ENCODE measurements at places on chromosomes 4 and X.

- no peak for DNase-seq
Measured at GRCh38 chrX:153825042-153825441, 5.3 kb downstream of the PDZD4 start.

DNA sequence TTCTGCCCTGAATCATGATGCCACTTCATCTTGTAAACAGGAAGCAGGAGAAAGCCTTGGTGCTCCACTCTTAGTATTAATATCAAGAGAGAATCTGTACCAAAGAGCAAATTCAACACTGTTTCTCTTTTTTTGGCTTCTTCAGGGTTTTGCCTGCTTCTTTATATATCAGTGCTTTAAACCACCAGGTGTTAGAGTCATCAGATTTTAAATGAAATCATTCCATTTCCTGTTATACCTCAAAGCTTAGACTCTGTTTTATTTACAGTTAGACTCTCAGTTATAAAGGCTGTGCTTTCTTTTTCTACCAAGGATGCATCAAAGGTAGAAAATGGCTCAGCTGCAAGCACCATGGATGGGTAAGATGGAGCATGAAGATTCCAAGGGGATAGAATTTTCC, 350.9 kb downstream of the CAMK2D start:
- DNase-seq = no peak

DNA sequence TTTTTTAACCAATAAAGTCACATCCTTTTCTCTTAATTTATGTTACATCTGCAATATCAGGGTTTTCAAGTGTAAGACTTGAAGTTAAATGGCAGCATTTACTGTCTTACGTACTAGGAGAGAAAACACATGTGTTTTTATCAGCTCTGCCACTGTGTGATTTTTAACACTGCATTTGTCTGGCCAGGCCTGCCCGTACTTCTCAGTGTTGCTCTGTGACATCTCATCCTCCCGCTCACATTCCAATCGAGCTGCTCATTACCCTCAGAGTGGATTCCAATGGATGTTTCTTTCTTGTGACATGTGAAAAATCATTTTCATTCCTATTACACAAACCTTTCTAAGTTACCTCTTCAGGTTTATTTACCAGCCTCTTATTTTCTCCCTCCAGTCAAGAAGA, 420.3 kb downstream of the FAT4 start:
- DNase-seq = no peak

DNA sequence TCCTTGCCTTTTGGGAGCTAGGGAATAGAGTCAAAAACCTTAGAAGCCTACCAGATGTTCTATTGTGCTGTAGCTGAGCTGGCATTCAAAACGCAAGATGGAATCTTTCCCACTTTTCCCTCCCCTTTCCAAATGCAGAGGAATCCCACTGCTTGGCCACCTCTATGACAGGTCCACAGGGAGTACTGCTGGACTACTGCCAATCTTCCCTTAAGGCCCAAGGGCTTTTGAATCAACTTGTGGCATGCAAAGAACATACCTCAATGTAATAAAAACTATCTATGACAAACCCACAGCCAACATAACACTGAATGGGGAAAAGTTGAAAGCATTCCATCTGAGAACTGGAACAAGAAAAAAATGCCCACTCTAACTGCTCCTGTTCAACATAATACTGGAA, 139.2 kb upstream of the AGTR2 start:
- DNase-seq = no peak

- DNase-seq = no peak
Measured at GRCh38 chr4:52640808-52641565, 18.1 kb downstream of the USP46 start.

- DNase-seq = no peak
Measured at GRCh38 chrX:130051176-130051845, 59.0 kb downstream of the ELF4 start.

DNA sequence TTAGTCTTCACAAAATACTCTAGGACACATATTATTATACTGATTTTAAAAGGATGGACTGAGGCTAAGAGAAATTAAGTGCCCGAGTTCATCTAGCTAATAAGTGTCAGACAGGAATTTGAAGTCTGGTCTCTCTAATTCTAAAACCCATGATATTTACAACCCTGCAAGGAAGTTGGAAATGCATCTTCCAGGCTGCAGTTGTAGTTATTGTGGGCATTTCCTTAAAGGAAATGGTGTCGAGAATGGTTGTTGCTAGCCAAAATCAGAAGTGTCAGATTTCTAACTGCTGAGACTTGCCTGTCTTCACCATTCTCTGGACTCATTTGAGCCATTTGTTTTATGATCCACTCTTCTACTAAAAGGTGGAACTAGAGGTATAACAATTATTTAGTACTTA, 82.5 kb downstream of the FAT4 start:
- DNase-seq = no peak

DNA sequence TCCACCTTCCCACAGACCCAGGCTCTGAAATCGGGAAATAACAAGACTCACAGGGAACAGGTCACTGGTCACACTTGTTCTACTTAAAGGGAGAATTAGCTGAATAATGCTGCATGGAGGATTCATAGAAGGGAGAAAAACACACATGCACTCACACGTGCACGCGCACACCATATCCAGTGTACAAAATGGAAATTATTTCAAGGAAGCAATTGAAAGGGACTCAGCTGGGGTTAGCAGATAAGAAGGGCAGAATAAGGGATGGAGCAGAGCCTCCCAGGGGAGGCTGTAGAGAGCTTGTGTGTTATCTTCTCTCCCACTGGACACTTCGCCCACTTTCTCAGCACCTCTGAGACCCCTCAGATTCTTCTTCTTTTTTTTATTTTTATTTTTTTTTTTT, 10.3 kb downstream of the GABRQ start:
- no peak for DNase-seq

DNA sequence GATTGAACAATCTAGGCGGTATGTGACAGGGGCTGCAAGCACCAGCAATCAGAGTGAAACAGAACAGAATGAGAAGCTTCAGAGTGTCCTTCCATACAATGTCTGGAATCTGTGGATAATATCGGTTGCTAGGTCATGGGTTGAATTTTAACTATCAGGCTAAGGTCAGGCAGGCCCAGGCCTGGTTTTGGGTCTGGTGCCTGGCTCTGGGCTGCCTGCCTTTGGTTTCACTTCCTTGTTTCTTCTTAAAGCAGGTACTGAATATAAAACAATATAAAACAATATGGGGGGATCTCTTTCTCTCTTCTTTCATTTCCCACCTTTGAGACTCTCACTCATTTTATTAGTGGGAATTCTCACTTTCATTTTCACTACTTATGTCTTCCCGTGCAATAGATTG, 962.0 kb downstream of the CCSER1 start:
- no peak for DNase-seq

- no peak for DNase-seq
Measured at GRCh38 chr4:154030152-154030551, 241.3 kb upstream of the SFRP2 start.

- no peak for DNase-seq
Measured at GRCh38 chr4:139919521-139919920, 234.5 kb downstream of the MAML3 start.

DNA sequence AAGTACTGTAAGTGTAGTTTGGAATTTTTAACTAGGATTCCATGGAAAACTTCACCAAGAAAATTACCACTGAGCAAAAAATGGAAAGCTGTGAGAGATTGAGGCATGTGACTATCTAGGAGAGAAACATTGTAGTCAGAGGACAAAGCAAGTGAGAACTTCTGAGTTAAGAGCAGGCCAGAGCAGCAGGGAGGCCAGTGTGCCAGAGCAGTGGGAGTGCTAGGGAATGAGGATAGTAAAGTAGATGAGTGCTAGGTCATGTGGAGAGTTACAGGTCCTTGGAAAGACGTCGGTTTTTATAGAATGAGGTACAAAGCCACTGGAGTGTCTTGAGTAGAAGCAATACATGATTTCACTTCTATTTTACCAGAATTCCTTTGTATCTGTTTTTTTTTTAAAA, 52.7 kb upstream of the FAT4 start:
- DNase-seq = no peak

GRCh38 chrX:123550829-123551228, 182.0 kb downstream of the THOC2 start:
- DNase-seq = no peak

- DNase-seq = no peak
Measured at GRCh38 chr4:24743927-24744326, 51.4 kb upstream of the SOD3 start.

DNA sequence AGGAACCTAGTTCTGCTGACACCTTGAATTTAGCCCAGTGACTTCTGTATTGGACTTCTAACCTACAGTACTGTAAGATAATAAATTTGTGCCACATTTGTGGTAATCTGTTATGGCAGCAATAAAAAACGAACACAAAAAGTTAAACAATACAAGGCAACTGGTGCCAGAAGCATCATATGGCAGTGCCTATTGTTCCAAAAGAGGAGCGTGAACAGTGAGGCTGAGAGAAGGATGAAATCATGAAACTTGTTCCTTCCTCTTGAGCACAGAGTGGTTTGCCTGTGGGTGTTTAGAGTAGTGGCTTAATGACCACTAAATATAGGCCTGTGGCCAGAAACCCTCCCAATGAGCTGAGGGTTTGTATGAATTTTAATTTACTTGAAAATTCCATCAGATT, 69.7 kb upstream of the PGRMC2 start:
- no peak for DNase-seq

DNA sequence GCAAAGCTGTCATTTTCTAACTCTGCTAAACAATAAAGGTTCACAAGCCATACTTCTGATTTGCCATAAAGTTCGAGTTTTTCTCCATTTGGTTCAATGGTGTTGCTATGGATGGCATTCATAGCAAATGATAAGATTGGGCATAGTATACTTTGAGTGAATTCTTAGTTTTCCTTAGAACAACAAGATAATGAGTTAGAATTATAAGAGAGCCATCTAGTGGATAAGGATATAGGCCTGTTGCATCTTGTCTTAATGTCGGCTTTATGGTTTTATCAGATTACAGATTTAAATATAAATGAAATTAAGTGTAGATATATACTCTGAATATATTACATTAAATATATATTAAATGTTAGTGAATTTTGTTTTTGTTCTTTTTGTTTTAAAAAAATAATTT, 644.6 kb downstream of the IL1RAPL1 start:
- no peak for DNase-seq

DNA sequence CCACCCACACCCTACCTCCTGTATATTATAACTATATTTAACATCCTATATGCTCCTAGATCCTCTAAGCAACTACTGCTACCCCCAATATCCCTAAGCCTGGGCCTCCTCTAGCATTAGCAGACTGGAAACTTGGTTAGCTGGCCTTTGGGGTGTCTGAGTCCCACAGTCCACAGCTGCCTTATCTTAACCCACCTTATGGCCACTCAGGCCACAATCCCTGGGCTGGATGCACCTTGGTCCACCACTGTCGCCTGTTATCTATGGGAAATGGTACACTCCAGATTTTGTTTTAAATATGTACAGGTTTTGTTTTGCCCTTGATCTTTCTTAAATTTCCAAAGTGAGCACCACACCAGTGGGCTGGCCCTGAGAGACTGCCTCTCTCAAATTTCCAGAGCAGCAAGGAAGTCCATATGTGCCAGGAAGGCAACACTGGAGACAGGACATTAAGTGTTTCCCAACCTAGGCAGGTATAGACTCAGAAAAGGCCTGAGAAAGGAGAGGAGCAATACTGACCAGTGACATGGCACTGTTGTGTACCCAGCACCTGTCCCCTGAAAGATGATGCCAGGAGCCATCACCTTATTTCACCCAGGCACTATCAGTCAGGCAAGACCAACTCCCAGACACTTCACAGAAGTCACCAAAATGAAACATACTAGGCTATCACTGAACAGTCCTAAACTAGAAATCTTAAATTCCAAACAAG, 921 bp downstream of the PFKFB1 start:
- DNase-seq = no peak

GRCh38 chrX:63713526-63713925, 71.5 kb downstream of the ARHGEF9 start:
- no peak for DNase-seq

DNA sequence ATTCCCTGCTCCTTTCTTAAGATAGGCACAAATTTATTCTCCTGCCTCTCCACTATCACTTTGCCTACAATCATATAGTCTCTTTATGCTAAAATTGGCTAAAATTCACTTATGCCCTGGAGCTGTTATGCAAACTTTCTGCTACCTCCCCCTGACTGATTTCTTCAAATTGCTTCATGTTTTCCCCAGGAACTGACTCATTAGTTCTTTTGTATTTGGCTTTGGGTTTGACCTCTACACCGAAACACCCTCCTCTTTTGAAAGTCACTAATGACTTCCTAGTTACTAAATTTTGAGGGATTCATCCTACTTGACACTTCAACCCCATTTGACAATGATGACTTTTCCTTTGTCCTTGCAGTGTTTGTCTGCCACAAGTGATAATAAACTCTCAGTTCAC, 222.6 kb downstream of the NDST4 start:
- DNase-seq = no peak

DNA sequence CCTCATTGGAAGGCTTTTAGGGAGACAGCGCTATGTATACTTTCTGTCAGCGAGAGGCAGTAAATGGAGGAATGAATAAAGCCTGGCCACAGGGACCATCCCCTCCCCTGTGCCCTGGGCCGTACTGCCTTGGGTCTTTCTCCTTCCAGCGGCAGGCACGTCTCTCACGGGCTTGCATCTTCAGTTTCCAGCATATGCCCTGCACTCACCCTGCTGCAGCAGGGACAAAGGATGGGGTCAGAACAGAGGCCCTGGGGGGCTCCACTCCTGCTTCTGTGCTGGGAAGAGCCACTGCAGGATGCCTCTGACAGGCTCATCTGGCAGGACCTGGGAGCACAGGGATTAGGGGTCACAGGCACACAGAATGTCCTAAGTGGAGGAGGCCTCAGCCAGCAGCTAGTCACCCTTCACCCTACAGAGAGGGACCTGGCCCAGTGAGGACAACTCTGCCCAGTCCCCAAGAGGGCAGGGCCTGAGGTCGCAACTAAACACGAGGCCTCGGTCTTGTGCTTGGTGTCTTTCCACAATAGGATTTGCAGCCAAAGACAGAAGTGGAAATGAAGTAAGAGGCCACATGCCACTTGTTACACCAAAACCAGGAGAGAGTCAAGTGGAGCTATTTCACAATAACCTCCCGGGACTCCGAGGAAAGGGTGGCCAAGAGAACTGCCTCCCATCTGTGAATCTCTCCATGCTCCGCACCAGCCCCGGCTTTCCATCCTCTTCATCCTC, 150.8 kb downstream of the AFAP1 start:
- no peak for DNase-seq

DNA sequence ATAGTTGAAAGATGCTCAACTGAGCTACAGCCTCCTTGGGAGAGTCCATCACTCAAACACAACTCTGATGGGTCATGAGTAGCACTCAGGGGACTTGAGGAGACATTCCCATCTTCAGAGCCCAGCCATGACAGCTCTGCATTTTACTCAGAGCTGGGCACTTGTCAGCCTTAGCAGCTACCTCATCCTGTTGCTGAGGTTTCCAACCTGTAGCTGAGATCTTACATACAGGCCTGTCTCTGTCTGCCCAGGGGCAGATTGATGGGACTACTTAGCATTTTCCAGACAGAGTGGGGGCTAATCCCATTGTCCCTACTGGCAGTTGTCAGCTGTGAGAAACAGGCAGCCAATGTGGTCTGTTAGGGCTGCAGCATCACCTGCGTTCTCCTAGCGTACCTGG, 3.5 kb downstream of the FHDC1 start:
- DNase-seq = no peak

DNA sequence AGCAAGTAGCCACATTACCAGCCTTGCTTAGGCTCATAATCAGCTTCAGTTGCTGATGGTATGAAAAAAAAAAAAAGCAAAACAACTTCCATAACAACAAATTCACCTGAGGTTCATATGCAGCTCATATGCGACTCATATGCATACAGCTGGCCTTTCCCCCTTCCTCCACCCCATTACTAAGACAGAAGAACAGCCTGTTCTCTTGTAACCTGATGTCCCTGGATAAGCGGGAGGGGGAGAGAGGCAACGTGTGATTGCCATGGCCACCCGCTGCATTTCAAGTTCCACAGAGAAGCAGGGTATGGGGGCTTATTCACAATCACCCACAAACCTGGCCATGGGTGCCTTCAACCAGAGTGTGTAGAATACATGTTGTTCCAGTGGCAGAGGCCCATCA, 95.1 kb upstream of the DGKK start:
- no peak for DNase-seq
